ENCODE measurements at places on chromosomes 16 and 17.

GRCh38 chr16:73231944-73232554 is 184.1 kb upstream of the ZFHX3 start:
- no peak for DNase-seq

DNA sequence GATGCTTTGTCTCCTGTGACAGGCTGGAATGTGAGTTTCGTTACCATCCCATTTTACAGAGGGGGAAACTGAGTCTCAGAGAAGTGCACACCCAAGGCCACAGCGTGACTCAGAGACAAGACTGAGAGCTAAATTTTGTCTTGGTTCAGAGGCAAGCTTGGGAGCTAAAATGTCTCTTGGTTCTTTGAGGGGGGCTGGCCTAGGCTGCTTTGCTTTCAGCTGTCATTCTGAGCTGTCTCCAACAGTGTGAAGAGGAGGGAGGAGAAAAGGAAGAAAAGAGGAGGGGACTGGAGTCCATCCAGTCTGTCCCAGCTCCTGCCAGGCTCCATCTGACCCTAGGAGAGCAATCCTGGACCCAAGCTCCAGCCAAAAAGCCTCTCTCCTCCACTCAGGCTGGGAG is at the start of gene CLEC19A:
Gene CLEC19A, plus strand, starts transcription at position 301 of the 400 bp plus-strand sequence. CDS start 121 bp downstream, outside the sequence.
- DNase-seq, result no peak

DNA sequence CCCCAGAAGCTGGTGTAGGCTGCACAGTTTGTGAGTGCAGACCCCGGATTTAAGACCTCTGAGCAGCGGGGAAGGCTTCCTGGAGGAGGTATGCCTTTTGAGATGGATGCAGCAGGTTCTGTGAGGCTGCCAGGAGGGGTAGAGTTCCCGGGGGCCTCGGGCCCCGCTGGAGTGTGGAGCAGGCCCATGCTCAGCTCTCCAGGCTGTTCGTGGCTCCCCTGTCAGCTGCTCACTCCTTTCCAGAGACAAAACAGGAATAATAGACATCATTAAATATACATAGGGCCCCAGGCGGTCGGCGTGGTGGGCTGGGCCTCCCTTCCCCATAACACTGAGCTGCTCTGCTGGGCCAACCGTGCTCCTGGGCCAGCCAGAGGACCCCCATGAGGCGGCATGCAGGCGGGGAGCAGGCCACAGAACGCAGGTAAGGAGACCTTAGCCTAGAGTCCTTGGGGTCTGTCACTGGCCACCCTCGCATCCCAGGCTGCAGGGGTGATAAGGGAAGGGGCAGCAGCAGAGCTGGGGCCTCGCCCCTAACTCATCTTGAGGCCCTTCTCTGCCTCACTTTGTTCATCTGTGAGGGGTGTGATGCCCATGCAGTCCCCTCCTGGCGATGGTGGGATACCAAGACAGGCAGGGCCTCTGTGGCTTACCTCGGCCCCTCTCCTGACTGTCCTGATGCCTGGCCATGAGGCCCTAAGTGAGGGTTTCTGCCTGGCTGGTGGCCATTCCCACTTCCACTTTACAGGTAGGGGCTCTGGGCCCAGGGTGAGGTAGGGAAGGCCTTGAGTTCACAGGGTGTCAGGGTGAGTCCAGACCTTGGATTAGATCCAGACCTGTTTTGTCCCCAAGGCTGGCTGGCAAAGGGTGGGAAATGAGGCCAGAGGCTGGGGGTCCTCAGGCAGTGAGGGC is at the start of gene MYO15A:
Gene MYO15A, plus strand, starts transcription at position 356 of the 912 bp plus-strand sequence. CDS start 10,045 bp downstream, outside the sequence.
- no peak for DNase-seq

DNA sequence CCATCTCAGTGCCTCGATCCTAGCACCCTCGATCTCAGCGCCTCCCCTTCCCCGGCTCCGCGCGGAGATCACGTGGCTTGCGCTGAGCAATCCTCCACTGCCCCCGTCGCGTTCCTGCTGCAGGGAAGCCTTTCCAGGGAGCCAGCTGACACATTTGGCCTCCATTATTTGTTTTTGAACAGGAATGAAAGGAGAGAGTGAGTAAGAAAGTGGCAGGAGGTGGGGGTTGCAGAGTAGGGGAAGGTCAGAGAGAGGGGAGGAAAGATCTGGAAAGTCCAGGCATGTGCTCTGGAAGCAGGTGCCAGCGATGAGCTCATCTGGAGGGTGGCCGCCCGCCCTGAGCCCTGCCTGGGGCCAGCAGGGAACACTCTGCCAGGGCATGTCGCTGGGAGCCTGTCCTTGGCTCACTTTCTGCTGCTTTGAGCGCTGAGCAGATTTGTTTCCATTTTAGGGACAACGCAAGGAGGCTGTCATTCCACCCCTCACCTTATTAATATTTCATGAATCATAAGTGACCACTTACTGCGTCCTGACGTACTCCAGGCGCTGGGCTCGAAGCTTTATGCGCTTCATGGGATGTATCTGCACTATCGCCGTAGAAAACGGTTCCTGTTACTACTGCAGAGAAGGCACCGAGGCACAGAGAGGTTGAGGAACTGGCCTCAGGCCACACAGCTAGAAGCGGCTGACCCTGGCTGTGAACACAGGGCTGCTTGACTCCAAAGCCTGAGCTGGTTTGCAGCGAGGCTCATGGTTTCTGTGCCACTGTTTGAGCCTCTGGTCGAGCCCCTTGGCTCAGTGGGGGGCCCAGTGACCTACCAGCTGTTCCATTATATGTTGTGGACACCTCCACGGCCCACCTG is 283.1 kb downstream of the SEC14L1 start:
- no peak for DNase-seq

DNA sequence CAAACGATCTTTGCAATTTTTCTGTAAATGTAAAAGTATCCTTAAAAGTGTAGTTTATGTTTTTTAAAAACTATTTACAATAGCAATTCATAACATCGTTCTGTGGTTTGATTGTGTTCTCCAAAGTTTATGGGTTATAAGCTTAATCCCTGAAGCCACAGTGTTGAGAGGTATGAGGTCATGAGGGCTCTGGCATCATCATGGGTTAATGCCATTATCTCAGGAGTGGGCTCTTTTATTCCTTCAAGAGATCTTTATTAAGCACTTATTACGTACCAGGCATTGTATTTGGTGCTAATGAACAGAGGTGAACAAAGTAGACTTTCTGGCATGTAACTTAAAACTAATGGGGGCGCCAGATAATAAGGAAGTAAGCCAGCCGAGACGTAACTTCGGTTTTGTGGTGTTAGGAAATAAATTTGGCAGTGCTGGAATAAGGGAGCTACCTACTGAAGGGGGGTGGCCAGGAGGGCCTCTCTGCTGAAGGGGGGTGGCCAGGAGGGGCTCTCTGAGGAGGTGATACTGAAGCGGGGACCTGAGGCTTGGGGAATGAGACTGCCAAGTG is 158.1 kb downstream of the VPS53 start:
- DNase-seq, result no peak

DNA sequence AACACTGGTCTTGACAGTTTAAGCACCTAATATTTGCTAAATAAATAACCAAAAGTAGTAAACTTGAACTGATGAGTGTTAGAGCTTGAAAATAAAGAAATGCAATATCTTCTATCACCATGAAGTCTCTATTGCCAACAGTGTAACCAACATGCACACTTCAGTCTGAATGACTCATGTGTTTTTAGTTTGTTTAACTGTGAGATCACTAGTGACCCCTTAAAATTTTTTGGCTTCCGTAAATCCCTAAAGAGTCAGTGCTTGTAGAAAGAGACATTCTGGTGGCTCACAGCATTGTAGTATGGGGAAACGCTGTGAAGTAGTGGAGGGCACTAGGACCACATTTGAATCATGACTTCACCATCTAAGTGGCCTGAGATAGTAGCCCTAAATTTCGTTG is 341.1 kb downstream of the PMP22 start:
- no peak for DNase-seq
